Left ventricle myocardium superior (tissue), 1 donor: ENCODE measurements at places on chromosomes 2 and 18.
A peak's percentile ranks its signal among the peaks of the same experiment; 100 is the strongest.

DNA sequence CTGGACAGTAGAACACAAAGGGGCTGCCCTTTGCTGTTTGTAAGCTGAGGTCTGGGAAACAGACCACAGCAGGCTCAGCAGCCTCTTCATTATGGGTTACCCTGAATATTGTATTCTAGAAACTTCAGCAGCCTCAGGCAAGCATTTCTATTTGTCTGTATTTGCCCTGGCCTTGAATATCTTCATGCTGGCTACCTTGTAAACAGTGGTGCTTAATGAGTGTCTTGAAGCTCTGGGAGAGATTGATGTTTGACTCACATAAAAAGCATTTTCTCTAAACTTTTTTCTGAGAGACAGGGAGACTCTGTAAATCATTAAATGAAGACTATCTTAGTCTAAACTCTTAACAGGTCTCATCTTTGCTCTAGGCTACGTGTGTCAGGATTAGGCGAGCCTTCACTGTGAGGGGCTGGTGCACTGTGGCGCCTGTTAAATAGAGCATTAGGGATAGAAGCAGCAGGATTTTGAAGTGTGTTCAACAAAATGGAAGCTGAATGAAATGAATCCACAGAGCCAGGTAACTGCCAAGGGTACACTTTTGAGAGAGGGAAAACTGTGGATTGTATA, 53.1 kb upstream of the MEX3C start:
- DNase-seq = no peak

GRCh38 chr2:47006374-47007222, 91.0 kb upstream of the MCFD2 start:
- no peak for DNase-seq

DNA sequence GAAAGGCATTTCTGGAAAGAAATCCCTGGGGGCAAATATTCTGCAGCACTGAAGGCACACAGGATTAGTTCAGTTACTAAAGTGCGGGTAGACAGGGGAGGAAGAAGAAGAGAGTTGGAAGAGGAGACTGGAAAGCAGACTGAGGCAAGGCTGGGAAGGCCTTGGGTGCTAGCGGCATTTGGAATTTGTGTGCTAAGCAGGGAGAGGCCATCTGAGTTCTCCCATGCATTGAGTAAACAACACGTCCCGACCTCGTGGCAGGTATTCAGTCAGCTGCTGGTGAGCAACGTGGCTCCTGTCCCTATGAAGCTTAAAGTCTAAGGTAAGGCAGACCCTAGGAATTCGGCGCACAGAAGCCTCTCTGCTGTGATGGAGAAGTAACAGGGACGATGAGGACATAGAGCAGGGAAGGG, 30.7 kb downstream of the ATP8B1 start:
- DNase-seq = no peak

DNA sequence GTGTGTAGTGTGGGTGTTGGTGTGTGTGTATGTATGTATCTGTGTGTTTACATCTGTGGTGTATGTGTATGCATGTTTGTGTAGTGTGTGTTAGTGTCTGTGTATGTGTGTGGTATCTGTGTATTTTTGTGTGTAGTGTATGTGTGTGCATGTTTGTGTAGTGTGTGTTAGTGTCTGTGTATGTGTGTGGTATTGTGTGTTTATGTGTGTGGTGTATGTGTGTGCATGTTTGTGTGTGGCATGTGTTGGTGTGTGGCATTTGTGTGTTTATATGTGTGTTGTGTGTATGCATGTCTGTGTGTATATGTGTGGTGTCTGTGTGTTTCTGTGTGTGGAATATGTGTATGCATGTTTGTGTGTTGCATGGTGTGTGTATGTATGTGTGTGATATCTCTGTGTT, 96.4 kb downstream of the CMPK2 start:
- no peak for DNase-seq

- DNase-seq = peak; percentile 71
Measured at GRCh38 chr2:239956818-239957261, 68.3 kb downstream of the NDUFA10 start.
